ENCODE measurements at places on chromosomes 12 and 14. TPM values are rescaled to one million over a fixed set of nuclear protein-coding genes. Genes with fewer than 3 reads are reported as not detected.

HSPA2 gene
- 51.2 TPM for total RNA-seq

DNA sequence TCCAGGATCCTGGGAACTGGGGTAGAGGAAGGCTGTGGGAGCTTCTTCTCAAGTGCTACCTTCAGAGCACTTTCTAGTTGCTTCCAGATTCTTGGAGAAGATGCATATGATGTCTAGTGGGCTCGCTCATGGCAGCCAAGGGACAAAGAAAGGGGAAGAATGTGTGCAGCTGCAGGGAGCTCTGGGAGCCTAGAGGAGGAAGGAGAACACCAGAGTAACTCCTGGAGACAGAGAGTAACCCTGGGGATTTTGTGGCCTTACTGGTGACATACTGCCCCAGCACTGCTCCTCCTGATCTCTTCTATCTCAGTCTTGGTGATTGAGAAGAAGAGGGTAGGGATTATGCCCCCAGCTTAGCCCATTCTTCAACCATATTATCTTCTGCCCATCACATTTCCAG, 10.3 kb upstream of the SP7 start:
- DNase-seq = no peak

DNA sequence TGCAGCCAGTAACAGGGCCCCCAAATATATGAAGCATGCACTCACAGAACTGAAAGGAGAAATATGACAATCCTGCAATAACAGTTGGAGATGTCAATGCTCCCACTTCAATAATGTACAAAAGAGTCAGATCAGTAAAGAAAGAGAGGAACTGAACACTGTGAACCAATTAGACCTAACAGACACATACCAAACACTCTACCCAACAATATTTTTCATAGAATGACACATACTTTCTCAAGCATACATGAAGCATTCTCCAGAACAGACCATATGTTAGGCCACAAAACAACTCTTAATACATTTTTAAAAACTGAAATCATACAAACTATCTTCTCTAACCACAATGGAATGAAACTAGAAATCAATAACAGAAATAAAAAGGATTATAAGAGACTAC, 80.2 kb downstream of the ELK3 start:
- no peak for DNase-seq

IFI27L1 gene
- 21.3 TPM for total RNA-seq

GRCh38 chr14:49550286-49551184, 35.6 kb downstream of the RPS29 start:
- no peak for DNase-seq

SRRM4 gene
- 0.14 TPM for total RNA-seq

All from transverse colon (tissue), 4 donors.